Dermis blood vessel endothelial cell (primary cell): ENCODE measurements at places on chromosomes 7 and 10. TPM values are rescaled to one million over a fixed set of nuclear protein-coding genes. Genes with fewer than 3 reads are reported as not detected.

The CYP2C8 gene
- total RNA-seq, result under 0.01 and 0.05 TPM in 2 replicates

The BHLHA15 gene
- 0.17 and 3.4 TPM in 2 replicates for total RNA-seq

The LIPK gene
- not detected in 2 replicates for total RNA-seq

The MICALL2 gene
- total RNA-seq, result 14.4 and 19.1 TPM in 2 replicates

The ELMO1 gene
- 68.5 and 109 TPM in 2 replicates for total RNA-seq

The GBX1 gene
- total RNA-seq, result not detected in 2 replicates

The IGFBP3 gene
- 4.8 and 18.0 TPM in 2 replicates for total RNA-seq

The MAT1A gene
- not detected in 2 replicates for total RNA-seq

The LRMDA gene
- 7.6 and 27.4 TPM in 2 replicates for total RNA-seq

The GOLGA7B gene
- total RNA-seq, result under 0.01 and 0.05 TPM in 2 replicates

The DEPP1 gene
- 174 and 360 TPM in 2 replicates for total RNA-seq

The PSD gene
- 0.23 and 0.34 TPM in 2 replicates for total RNA-seq

The AQP1 gene
- 9.2 and 147 TPM in 2 replicates for total RNA-seq

The NME8 gene
- not detected in 2 replicates for total RNA-seq

The PSPH gene
- total RNA-seq, result 42.4 and 45.1 TPM in 2 replicates

The MKLN1 gene
- total RNA-seq, result 34.5 and 43.9 TPM in 2 replicates

The INMT gene
- 0.05 TPM in 1 of 2 replicates, not detected in the other for total RNA-seq

The SLC18A3 gene
- total RNA-seq, result not detected in 2 replicates
